ENCODE measurements at places on chromosomes 11 and 22.

GRCh38 chr22:42758931-42759629 is 38.4 kb upstream of the A4GALT start:
- DNase-seq, result no peak

- DNase-seq, result no peak
Observed at GRCh38 chr11:12380565-12381325, 3.4 kb downstream of the PARVA start.

GRCh38 chr11:30505603-30506002 is 80.5 kb downstream of the MPPED2 start:
- DNase-seq, result no peak

GRCh38 chr11:113278481-113278880 is 35.9 kb upstream of the TTC12 start:
- DNase-seq, result no peak

- DNase-seq, result no peak
Observed at GRCh38 chr11:11899401-11899800, 57.6 kb downstream of the USP47 start.

GRCh38 chr11:46012185-46012584 is 89.7 kb downstream of the LARGE2 start:
- DNase-seq, result no peak

DNA sequence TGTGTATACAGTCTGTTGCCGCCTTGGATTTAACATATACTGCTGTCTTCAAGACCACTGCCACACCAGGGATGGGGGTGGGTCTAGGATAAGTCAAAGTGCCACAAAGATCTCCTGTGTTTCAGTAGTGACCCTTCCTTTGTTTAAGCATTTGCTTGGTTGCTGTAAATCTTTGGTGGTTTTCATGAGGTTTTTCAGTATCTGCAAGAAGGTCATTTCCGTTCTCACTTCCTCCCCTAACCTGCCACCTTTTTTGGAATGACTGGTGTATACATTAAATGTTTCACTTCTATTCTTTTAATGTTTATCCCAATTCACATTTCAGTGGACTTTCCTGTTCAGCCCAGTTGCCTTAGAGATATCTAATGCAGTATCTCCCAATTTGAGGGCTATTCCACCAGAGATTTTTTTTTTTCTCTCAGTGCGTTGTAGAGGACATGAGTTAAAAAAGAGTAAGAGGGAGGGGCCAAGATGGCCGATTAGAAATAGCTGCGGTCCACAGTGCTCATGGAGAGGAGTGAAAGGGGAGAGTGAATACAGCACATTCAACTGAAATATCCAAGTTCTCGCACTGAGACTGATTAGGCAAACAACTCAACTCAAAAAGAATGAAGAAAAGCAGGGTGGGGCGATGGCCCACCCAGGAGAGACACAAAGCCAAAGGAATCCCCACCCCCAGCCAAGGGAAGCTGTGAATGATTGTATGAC is 43.2 kb downstream of the USP47 start:
- no peak for DNase-seq

DNA sequence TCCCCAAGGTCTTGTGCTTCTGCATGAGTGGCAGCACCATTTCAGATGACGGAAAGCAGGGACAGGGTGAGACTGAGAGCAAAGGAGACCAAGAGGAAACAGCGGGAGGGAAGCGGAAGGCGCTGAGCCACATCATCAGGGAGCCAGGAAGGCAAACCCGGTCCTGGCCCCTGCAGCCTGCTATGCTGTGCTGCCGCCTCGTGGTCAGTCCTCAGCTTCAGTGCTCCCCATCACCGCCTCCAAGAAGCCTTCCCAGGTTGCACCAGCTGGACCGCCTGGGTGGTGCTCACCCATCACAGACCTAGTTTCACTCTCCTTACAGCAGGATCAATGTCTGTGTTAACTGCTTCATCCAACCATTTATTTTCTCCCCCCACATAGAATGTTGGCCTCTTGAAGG is 73.0 kb upstream of the PHF21B start:
- no peak for DNase-seq

DNA sequence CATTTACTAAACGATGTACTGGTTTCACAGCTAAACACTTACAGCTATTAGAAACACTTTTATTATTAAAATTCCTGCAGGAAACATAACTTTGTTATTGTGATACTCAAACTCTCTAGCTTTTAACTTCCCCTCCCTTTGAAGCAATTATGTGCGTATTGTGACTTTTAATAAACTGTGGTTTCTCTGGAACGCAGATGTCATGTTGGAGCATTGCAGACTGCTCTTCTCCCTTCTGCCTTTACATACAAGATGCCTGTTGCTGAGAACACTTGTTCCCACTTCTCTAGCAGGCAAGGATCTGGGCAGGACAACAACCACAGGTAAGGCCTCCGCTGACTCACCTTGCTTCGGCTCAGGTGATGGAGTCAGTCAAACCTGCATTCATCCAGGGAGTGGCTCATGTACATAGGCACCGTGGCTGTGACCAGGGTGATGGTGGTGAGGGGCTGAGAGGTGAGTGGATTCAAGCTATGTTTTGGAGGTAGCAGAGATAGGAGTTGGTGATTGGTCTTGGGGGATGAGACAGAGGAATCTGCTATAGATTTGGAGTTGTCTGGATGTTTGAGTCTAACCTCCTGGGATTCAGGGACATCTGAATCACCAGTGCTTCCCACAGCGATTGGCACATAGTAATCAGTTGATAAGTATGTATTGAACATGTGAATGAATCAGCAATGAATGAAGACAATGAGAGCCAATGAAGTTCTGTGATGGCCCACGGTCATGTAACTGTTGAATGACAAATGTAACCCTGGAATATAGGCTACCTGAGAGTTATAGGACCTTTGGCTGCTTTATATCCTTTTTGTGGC is 106.0 kb downstream of the ADAMTS15 start:
- no peak for DNase-seq

- DNase-seq, result no peak
Observed at GRCh38 chr11:129785383-129786111, 30.1 kb upstream of the TMEM45B start.

- DNase-seq, result no peak
Observed at GRCh38 chr11:121389651-121390050, 62.5 kb upstream of the SORL1 start.

DNA sequence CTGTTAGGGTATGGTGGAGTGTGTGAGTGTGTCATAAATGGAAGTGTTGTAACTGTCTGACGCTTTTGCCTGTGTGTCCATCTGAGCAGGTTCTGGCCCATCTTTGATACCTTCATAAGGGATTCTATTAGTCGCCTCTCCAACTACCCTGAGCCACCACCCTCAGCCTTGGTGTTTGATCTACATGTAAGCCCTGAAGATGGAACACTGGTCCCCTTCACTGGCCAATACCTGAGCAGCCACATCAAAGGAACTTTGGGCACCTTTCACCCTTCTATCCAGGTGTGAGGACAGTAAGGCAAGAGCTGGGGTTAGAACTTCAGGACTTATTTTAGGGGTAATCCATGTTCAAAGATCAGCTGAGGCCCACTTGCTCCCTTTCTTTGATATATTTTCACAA is 51.0 kb downstream of the DNHD1 start:
- no peak for DNase-seq
